SHP77 (cell line): ENCODE measurements at places on chromosomes 6 and 20.

- DNase-seq, result no peak
Observed at GRCh38 chr6:30360139-30360538, 15.2 kb downstream of the RPP21 start.

- no peak for DNase-seq
Observed at GRCh38 chr6:111536910-111537527, 54.0 kb upstream of the REV3L start.

DNA sequence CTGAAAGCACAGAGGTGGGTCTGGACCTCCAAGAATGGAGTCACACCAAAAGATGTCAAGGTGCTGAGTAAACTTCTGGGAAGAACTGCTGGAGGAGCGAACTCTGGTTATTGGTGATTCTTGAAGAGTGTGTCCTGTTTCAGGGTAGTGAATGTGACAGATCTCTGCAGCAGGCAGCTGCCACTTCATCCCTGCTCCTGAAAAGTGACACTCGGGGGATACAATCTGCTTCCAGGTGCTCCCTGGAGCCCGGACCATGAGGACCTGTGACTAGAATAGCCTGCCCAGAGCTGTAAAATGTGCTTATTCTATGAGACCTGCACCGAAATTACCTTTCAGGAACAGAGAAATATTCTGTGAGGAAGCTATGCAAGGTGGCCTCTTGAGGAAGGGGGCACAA lies 191.1 kb downstream of the FOXC1 start:
- DNase-seq, result no peak

- no peak for DNase-seq
Observed at GRCh38 chr20:23228912-23229311, 121.7 kb upstream of the NXT1 start.

GRCh38 chr6:16805243-16805950 lies 44.1 kb upstream of the ATXN1 start:
- no peak for DNase-seq

GRCh38 chr20:49283176-49283702 lies 5.4 kb upstream of the ZNFX1 start:
- DNase-seq, result no peak

DNA sequence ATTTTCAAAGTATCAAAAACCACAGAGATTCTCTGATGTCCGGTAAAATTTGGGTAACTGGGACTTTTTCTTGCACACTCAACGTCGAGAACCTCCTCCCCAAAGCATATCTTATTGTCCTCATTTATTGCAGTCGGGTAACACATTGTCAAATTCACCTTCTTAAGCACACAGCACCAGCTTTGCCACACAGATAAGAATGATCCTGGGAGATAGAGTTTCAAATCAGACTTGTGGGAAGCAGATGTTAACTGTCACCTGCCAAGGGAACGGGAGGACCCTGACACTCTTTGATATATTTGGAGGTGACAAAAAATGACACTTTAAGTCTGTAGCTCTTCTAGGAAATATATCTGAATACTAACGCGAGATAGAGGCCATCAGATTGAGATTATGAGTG lies 282.1 kb upstream of the BMP2 start:
- no peak for DNase-seq

DNA sequence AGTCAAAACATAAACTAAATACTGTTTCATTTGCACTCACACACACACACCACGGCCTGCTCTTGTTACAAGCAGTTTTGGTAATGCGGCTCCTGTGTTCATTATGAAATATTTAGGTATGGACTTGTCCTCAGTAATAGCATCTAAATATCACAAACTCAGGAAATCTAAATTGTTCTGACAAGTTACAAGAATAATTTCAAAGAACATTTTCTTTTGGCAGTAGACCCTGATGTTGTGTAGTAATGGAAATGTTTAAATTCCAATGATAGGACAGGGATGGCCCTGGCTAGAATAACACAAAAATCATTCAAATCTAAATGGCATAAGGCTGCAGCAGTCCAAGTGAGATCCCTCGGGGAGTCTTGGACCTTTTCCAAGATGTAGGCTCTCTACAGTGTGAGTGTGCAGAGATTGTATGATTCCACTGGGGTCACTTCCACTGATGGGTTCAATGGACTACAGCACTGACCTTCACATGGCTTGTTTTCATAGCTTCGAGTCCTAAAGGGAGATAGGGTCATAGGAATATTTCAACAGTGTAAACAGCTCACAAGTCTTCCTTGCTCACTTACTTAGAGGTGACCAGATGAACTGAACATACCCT lies 210.6 kb upstream of the PLCB4 start:
- DNase-seq, result no peak

- no peak for DNase-seq
Observed at GRCh38 chr6:160367798-160368547, 19.8 kb downstream of the SLC22A3 start.

DNA sequence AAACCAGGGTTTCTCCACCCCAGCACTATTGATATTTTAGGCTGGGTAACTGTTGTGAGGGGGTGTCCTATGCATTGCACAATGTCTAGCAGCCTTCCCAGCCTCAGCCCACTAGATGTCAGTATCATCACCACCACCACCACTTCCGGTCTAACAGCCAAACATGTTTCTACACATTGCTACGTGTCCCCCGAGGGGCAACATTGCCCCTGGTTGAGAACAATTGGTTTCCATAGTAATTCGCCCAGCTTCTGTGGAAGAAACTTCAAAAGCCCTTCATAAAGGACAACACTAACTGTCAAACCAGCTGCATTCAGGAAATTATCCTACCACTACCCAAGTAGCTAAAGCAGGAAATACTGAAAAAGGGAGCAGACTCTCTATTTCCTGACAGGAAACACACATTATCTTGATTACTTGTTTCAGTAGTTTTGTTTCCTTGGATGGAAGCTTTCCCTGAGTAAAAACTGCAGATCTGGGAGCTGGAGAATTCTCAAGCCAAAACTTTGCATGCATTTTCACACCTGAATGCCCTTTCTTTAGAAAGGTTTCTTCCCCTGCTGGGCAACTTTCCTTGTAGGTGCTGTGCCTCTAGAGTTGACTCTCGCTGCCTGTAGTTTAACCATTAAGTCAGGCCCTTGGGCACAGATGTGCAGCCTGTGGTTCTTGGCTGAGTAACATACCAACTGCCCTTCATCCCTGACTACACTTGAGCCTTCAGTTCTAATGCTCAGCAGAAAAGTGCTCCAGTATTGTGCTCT lies 23.6 kb downstream of the PKHD1 start:
- peak; percentile 11 for DNase-seq

- no peak for DNase-seq
Observed at GRCh38 chr20:15476186-15476585, 1097.1 kb downstream of the KIF16B start.

- DNase-seq, result no peak
Observed at GRCh38 chr6:116763048-116763447, 2.5 kb downstream of the FAM162B start.

DNA sequence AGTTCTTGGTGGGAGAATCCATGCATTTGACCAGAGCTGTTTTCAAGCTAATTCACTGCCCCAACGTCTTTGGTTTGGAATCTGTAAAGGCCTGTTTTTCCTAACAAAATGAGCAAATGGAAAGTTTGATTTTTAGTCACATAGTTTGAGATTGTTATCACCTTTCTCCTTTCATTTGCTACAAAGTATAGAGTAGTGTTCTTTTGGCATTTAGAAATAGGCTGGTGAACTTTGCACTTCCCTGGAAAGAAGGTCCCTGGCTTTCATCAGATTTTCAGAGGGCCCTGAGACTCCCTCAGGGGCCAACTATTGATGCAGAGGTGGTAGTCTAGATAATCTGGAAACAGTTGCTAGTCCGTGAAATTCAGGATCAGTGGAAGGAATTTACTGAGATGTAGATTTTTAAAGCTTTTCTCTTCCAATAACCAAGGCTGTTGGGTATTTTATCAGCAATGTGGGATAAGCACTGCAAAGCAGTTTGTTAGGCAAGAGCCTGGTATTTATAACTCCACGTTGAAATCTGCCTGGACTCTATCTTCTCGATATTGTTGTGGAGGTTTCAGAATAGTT lies 1.7 kb downstream of the ARFGEF2 start:
- DNase-seq, result no peak

DNA sequence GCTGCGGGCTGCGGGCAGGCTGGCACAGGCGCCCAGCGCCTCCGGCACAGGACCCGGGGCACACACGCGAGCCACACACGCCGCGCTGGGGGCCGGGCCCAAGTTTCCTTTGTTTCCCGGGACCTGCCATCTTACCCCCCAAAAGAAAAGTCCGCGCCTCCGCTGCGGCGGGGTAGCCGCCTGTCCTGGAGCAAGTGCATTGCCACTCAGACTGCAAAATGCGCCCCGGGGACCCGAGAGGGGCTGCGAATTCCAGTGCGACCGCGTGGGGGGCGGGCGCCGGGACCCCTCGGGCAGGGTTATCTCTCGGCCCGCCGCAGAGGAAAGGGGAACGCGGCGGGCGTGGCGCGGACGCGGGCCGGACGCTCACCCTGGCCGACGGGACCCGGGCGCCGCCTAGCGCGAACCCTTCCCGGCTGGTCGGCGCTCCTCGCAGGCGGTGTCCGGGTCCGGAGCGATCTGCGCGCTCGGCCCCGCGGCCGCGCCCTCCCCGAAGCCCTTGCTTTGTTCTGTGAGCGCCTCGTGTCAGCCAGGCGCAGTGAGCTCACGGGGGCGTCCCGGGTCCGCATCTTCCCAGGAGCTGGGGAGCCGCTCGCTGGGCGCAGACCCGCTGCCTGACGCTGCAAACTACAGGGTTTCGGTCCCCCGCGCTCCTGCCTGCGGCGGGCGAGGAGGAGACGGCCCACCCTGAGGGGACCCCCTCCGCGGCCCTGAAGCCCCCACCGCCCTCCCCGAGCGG lies 639 bp upstream of the CD24 start:
- DNase-seq, result peak; percentile 69

- no peak for DNase-seq
Observed at GRCh38 chr6:56524891-56525703, 117.6 kb downstream of the DST start.

DNA sequence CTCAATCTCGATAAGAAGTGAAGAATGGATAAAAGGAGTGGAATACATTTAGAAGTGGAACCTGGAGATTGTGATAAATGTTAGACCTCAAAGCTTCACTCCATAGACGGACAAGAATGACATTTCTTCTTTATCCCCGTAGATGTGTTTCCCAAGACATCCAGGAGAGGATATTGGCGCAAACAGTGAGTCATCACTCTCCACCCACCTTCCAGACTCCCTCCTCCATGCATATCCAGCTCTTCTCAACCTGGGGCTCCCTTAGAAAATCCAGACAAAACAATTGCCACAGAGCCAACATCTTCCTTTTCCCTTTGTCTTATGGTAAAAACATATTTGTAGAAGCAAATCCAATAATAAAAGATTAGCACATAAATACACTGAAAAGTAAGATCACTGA lies 586.1 kb downstream of the PTPRT start:
- no peak for DNase-seq

DNA sequence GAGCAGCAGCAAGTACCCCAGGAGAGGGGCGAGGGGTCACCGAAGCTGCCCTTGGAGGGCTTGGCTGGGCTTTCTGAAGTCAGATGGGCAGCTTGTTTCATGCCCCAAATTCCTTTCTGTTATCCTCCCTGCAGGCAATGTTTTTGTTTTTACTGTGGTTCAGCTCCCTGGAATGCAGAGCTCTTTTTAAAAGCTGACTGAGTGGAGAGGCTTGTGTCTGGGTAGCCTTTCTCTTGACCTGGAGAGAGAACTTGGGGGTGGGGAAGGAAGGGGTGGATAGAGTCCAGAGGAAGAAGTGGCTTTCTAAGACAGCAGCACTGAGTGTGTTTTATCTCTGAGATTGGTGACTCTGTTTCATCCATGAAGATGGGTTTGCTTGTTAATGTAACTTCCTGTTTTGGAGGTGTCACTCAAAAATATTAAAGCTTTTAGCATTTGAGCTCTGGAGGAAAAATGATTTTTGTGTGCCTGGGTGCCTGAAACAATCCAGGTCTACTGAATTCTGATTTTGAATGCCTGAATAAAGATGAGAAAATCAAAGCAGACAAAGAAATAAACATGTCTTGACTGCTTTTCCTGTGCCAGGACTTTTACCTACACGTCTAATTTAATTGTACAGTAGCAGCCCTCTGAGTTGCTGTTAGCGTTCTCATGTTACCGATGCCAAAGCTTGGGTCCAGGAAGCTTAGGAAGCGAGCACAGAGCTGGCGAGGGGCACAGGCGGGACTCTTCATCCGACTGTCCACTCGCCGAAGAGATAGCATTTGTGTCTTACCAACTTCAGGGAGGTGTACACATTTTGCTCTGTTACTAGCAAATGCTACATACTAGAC lies 78.2 kb upstream of the EEF1E1 start:
- DNase-seq, result no peak

- DNase-seq, result no peak
Observed at GRCh38 chr20:9520086-9520485, 5.7 kb downstream of the LAMP5 start.

- no peak for DNase-seq
Observed at GRCh38 chr20:53439616-53440015, 154.0 kb downstream of the ZNF217 start.

DNA sequence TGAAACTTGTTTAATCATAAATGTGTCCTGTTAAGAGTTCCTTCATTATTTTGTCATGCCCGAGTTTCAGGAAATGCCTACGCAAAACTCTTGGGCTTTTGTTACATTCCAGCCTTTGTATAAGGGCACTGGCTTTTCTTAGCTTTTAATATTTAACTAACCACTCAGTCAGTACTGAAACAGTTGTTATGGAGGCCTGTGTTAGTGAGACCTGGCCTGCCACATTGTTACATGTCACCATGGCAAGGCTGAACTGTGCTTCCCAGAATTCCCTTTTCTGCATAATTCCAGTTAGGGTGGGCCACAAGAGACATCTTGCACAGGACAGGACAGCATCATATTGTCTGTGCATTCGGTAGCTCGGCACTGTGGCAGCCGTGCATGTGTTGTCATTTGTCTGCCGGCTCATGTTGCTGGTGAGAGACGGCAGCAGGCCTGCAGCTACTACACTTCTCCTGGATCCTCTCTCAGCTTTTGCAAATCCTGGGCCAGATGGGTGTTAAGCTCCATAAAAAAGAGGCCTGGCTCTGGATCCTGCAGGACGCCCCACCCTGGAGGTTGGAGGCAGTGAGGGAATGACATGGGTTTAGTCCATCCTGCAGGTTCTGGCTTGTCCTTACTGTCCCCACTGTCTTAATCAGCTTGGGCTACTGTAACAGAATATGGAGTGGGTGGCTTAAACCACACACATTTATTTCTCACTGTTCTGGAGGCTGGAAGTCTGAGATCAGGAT lies 128.8 kb upstream of the DTNBP1 start:
- no peak for DNase-seq

DNA sequence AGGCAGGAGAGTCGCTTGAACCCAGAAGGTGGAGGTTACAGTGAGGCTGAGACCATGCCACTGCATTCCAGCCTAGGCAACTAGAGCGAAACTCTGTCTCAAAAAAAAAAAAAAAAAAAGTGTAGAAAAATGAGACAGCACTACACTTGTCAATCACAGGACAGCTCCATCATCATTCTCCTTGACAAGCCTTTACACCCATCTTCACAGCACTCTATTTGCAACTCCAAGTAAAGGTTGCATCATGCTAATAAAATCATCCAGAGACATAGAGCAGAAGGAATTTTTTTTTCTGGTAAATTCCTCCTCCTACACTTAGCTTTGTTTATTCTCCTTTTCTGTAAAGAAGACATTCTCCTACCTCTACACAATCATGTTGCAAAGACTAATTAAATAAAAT lies 791.0 kb upstream of the HS3ST5 start:
- DNase-seq, result no peak

- peak; percentile 6 for DNase-seq
Observed at GRCh38 chr6:93036835-93037234, 382.5 kb downstream of the EPHA7 start.
